ENCODE measurements at places on chromosomes 7 and 10.

DNA sequence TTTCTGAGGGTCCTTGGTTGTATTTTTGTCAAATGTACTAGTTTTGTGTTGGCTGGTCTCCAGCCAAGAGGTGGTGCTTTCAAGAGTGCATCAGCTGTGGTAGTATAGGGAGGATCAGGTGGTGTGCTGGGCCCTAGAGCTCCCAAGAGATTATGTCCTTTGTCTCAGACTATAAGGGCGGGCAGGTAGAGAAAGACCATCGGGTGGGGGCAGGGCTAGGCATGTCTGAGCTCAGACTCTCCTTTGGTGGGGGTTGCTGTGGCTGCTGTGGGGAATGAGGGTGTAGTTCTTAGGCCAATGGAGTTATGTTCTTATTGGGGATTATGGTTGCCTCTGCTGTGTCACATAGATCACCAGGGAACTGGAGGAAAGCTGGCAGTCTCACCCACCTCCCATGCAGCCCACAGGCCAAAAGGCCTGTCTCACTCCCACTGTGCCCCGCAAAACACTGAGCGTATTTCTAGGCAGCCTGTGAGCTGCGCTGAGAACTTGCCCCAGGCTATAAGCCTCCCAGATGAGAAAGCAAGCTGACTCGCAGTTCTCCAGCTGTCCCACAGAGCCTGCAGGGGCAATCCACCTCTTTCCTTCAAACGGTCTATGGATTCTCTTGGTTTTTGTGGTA is 1066.7 kb downstream of the GRM8 start:
- DNase-seq = no peak

DNA sequence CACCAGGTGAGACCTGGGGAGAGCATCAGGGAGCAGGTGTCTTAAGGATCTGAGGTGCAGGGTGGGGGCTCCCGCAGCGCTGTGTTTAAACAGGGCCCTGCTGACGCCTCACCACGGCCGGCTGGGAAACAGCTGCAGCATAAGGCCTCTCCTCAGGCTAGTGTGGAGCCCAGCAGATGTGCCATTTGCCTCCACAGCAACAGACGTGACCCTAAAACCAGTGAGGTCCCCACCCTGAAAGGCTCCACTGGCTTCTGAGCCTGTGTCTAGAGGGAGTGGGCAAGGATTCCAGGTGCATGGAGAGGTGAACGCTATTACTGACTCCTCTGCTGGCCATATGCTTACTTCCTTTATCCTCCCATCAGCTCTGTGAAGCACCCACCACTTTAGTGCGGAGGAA is 47.8 kb downstream of the SYPL1 start:
- DNase-seq = no peak

- no peak for DNase-seq
Observed at GRCh38 chr7:42269161-42269560, 32.2 kb upstream of the GLI3 start.

DNA sequence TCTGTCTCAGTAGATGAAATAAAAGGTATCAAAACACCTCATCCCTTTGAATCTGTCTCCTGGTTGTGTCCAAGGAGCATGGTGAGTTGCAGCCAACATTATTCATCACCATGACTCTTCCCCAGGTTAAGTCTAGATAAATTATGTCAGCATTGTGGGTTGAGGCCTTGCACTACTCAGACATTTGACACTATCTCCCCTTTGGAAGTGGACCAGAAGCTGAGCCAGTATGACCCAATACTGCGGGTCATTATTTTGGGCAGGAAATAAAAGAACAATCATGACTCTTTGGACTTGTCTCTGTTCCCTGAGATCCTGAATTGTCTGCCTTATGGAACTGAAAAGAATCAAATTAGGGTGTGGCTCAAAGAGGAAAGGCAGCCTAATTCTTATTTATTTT is 168.2 kb upstream of the FAM171A1 start:
- DNase-seq = no peak

GRCh38 chr10:119309423-119309770 is 102.0 kb downstream of the GRK5 start:
- DNase-seq = no peak

DNA sequence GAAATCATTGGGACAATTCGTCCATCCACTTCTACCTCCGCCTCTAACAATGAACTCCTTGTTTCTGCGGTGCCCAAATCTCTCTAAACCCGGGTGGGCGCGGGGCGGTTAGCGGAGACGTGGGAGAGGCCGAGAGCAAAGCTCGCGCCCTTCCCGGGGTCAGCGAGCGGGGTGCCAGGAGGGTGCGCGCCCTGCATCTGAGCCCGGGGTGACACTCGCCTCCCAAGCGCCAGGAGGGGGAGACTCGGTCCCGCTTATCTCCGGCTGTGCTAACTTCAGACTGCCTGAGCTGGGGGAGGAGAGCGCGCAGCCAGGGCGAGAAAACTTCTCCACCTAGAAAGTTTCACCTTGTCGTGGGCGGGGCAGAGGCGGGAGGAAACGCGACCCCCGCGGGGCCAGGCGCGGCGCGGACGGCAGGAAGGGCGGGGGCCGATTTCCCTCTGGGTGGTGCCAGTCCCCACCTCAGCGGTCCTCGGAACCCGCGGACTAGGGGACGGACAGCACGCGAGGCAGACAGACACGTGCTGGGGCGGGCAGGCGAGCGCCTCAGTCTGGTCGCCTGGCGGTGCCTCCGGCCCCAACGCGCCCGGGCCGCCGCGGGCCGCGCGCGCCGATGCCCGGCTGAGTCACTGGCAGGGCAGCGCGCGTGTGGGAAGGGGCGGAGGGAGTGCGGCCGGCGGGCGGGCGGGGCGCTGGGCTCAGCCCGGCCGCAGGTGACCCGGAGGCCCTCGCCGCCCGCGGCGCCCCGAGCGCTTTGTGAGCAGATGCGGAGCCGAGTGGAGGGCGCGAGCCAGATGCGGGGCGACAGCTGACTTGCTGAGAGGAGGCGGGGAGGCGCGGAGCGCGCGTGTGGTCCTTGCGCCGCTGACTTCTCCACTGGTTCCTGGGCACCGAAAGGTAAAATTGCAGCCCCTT is at the start of gene MET:
Gene MET, plus strand, starts transcription at position 516 of the 915 bp plus-strand sequence. CDS start 26,889 bp downstream, outside the sequence.
- DNase-seq = peak; percentile 73

GRCh38 chr10:1933215-1933614 is 195.9 kb upstream of the ADARB2 start:
- DNase-seq = peak; percentile 15

GRCh38 chr7:25395976-25396375 is 167.7 kb upstream of the NPVF start:
- DNase-seq = no peak

GRCh38 chr7:151008511-151009323 is 15.6 kb downstream of the ATG9B start:
- no peak for DNase-seq

DNA sequence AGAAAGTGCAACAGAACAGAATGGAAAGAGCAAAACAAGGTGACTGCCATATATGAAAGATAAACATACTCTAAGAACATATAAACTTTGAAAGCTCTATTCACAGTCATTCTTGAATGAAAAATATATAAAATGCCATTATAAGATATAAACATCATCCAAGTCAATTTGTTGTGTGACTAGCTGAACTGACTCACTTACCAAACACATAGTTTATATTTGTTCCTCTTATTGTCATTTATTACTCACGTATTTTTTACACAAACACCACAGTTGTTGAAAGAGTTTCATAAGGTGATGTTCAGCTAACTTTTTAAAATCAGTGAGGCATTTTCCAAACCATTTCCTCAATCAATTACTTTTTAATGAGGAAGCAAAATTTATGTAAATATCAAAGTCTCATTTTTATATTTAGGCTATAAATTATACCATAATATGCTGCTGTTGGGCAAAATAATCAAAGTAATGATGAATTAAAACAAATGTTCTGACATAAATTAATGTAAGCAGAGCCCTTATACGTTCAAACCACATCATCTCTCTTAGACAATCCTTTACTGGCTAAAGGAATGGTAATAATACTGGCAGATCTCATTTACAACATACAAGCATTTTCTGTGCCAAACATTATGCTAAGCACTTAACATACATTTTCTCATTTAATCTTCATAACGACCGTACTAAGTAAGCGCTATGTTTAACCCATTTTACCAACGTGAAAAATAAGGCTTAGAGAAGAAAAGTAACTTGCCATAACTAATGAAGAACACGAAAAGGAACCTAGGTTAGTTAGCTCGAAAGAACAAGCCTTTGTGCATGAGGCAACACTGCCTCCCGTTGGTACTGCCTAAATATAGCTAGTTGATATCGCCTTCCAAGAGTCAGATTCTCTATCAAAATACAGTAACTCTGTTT is 7.3 kb downstream of the LRRN3 start:
- DNase-seq = peak; percentile 80

- DNase-seq = no peak
Observed at GRCh38 chr7:11458736-11459483, 373.1 kb downstream of the THSD7A start.

DNA sequence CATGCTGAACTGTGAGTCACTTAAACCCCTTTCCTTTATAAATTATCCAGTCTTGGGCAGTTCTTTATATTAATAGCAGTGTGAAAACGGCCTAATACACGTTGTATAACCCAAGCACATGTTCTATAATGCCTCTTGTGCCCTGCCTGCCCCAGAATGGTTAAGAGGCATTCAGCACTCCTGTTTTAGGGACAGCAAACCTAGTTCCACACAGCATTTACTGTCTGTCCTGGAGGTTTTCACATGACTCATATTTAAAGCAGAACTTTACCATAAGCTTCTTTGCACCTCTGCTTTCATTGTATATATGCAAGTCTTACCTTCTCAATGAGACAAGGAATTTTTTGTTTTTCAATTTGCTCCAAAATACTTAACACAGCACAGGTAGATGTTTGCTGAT is 144.8 kb downstream of the ICA1 start:
- no peak for DNase-seq

GRCh38 chr7:99380032-99380822 is 5.7 kb downstream of the ARPC1B start:
- DNase-seq = peak; percentile 76

GRCh38 chr7:14841869-14842268 is 60.7 kb downstream of the DGKB start:
- no peak for DNase-seq

- peak; percentile 72 for DNase-seq
Observed at GRCh38 chr7:94087664-94088352, 83.7 kb upstream of the BET1 start.

GRCh38 chr10:3074985-3075600 is 7.7 kb downstream of the PFKP start:
- no peak for DNase-seq

- DNase-seq = no peak
Observed at GRCh38 chr7:97580205-97580604, 151.7 kb upstream of the TAC1 start.

- DNase-seq = peak; percentile 31
Observed at GRCh38 chr10:4131407-4132215, 346.6 kb upstream of the KLF6 start.

- DNase-seq = no peak
Observed at GRCh38 chr10:43136432-43136831, 1.8 kb upstream of the CSGALNACT2 start.

DNA sequence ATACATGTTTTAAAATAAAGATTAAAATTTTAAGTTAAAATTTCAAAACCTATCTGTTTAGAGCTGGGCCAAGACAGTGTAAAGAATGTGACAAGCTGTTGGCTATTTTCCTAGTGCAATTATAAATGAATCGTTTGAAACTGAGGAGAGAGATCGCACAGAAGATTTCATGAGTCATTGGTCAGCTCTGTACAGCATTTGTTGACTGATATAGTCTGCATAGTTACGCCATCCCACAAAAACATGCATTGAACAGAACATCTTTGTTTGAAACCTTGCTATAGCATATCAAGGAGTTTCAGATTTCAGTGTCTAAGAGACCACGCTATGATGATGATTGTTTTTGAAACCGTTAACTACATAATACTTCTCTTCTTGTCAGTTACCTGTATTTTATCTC is 1.3 kb upstream of the C10orf67 start:
- DNase-seq = peak; percentile 35

DNA sequence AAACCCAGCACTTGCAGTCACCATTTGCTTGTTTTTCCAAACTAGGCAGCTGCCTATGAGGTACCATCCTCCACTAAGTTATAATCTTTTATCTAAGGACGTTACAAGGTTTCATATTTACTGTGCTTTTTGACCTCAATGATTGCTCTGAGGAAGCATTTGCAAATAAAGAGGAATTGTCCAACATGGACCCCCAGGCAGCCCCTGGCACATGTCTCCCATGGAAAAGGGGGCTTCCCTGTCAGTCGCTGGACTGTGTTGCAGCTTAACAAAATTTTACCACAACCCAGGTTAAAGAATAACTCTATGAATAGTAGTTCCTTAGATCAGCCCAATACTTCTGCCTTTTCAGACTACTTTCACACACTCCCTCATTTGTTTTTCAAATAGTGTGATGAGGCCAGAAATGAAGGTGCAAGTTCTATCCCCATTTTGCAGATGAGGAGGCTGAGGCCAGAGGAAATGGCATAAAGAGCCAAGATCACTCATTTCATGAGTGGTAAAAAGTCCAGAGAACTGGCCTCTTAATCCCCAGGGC is 52.8 kb upstream of the ZPBP start:
- no peak for DNase-seq

- no peak for DNase-seq
Observed at GRCh38 chr7:139586286-139586685, 62.8 kb downstream of the CLEC2L start.

DNA sequence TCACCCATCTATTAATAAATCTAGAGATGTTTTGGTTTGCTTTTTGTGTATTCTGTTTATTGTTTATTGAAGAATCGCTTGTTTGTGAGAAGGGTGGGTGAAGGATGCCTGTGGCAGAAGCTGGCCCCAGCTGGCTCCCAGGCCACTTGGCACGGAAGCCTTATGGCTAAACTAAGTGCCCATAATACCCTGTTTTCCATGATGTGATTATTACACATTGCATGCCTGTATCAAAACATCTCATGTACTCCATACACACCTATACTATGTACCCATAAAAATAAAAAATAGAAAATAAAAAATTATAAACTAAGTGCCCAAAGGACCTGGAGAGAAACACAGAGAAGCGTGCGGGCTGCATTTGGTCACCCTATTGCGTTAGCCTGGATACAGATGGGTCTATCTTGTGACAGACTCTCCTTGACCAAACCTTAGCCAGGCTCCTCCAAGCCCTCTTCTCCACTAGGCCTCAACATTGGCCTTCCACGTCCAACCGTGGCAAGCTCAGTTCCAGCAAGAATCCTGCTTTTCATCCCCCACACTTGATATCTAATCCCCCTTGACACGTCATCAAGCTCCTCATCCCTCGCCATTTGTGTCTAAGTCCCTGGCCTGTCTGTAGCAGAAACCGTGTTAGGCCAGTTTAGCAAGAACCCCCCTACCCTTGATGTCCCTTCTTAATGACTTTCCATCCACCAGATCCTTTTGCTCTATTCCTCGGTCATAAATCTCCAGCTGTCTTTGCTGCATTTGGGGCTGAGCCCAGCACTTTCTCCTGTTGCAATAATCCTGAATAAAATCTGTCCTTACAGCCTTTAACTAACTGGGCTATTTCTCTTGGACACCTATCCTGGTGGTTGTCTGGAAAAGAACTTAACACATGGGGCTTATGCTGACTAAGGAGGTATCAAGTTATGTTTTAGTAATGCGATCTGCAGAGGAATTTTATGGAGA is 245.2 kb downstream of the TNS3 start:
- DNase-seq = no peak

- no peak for DNase-seq
Observed at GRCh38 chr7:25075459-25075858, 49.6 kb downstream of the CYCS start.

Measured in Ammon's horn (tissue), 1 donor.